ENCODE measurements at places on chromosomes 2 and 18.

DNA sequence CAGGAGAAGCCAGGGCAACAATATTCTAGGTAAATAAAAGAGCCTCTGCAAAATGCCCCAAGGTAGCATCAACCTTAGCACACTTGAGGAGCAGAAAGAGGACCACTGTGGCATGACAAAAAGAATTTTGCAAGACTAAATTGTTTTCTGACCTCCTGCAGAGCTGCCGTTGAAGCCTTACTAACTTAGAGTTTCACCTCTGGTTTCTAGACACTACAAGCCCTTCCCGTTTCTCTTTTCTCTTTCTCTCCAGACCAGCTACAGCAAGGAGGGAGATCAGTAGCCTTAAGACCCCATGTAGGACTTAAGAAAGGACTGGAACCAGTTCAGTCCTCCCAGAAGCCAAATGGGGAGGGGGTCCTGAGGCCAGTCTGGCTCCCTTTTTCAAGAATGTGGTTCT is 73.3 kb upstream of the SP3 start:
- no peak for DNase-seq

DNA sequence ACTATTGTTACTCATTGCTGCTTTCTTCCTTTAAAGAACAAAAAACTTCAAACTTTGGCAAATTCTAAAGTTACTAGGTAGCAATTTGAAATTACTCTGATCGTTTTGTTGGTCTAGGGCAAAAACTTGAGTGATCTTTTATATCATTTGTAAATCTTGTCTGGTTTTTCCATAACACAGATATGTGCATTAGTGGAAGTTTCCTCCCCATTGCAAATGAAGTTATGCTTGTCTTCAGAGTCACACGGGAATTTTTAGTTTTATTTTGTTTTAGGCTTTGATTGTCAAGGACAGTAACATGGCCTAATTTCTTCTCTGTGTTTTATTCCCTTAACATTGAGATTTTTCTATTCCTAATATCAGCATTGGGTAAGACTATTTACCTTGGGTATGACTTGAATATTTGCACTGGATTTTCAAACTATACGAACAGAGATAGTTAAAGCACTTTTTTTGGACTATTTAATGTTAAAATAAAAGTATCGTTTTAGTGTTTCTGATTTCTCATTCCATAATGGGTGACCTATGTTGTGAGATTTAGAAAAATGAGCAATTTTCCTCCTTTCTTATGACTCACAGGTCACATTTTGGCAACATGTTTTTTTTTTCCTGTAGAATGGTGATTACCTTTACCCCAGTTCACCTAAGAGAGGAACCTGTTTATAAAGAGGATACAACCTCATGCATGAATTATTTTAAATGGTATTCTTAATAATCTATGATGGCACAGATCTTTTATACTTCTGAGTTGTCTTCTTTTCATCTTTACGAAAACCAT is 65.0 kb downstream of the BABAM2 start:
- DNase-seq = no peak

DNA sequence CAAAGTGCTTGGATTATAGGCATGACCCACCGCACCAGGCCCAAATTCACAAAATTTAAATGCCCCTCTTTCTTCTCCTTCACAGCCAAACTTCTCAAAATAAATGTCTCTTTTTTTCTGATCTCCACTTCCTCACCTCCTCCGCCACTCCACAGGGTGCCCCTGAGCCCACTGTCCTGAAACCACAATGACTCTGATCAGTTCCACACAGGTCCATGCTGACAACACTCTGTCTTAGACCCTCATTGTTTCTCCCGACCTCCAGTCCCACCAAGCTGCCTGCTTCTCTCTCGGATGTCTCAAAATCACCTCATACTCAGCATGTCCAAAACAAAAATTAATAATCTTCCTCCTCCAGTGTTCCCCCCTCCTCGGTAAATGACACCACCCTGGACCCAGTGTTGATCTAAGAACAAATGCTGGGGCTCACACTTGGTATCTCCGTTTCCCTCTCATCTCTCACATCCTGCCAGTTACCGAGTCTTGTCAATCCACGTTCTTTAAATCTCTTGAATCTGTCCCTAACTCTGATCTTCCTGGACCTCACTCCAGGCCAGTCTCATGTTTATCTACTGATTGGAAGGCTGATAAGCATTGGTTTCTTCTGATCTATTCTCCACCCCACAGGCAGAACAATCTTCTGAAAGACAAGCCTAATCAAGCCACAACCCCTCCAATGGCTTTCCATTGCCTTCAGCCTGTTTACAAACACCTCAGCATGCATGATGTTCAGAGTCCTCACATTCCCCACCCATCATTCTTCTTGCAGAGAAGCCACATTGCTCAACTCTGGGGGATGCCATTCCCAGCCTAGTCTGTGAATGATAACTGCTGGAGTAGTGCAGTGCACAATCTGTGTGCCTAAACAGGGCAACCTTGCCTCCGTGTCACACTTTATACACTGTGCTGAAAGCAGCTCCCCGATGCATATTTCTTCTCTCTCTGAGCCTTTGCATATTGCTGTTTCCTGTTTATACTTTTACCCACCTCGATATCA is 12.4 kb upstream of the ANKRD44 start:
- DNase-seq = no peak

DNA sequence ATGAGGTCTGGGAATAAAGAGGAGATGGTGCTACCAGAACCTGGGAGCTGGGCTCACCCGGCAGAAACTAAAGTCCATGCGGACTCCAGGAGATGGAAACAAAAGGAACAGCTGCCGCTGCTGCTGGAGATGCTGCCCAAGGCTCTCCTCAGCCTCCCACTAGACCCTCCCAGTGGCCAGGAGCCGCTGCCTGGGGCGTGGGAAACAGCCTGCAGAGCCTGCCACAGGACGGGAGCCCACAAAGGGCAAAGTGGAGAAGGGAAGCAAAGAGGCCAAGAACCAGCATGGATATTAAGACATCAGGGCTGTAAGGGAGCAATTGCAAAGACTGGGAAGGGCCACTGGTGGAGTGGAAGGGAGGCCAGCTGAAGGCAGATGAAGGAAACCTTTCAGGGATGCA is 179.6 kb downstream of the NCK2 start:
- DNase-seq = no peak

DNA sequence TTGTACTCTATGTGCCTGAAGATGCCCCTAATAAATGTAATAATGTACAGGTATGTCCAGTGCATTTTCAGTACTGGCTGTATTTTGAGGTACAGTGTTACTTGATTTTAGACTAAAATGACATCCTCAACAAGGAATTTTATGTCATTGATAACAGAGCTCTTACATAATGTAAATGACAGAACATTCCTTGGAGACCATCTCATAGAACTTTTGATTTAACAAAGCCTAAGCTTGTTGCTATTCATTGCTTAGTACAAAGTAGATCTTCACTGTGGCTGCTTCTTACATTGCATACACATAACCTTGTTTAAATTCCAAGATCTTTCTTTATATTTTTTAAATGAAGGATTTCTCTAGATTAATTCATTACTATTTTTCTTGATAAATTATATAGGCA is 24.1 kb downstream of the DYNC1I2 start:
- no peak for DNase-seq

DNA sequence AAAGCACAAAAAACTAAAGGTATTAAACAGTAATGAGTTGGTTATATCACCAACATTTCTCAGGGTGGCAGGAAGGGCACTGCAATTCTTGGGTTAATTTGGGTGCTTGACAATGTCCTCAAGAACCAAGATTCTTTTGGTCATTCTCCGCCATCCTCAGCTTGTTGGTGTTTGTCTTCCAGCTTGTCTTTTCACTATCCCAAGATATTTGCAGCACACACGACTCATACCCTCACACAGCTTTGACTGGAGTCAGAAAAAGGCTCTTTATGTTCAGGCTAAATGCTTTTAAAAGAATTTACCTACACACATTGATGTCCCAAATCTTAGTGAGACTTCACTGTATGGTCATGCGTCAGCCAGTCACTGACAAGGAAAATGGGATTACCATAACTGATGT is 12.5 kb downstream of the GREB1L start:
- DNase-seq = no peak

- DNase-seq = no peak
These were observed 137.4 kb downstream of the AFF3 start for GRCh38 chr2:100004959-100005387.

DNA sequence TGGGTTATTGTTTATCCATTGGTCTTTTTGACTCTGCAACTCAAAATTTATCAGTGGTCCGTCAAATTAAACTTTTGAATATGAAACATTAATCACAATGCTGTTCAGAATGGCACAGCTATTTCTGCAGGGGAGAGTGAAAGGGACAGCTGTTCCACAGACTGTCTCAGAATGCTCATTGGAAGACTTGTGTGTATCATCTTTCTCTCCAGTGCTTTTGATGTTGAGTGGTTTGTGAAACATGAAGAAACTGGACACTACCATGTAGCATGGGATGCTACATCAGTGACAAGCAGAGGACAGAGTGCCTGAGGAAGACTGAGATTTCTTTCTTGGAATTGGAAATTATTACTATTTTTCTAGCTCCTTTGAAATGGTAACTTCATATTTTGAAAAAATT is 115.7 kb downstream of the PLCL1 start:
- no peak for DNase-seq

DNA sequence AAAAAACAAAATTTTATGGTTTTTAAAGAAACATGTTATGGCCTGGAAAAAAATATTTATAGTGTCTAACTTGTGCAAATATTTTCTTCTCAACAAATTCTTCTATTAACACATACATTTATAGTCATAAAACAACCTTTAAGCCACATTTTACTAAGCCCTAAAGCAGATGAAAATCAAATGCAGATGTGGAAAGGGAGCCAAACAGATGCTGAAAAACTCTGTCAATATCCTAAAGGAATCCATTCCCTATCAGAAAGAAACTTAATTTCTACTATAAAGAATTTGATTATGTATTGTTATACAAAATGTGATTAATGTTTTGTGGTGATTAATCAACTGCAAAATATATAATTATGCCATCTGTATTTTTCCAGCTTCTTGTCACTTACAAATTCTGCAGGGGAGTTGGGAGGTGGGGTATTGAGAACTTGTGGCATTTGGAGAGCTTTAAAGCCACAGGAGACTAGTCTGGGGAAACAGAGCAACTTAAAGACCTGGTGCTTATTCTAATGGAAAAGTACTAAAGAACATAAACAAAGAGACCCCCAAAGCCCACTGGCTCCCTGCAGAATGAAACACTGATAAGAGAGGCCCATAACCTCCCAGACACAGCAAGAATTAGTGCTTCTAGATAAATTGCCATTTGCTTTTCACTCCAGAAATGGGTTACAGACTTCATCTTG is 1721.0 kb upstream of the PIK3C3 start:
- no peak for DNase-seq

GRCh38 chr2:223915071-223915470 is 30.1 kb downstream of the WDFY1 start:
- no peak for DNase-seq

GRCh38 chr2:10617241-10617640 is 72.5 kb downstream of the NOL10 start:
- DNase-seq = no peak

DNA sequence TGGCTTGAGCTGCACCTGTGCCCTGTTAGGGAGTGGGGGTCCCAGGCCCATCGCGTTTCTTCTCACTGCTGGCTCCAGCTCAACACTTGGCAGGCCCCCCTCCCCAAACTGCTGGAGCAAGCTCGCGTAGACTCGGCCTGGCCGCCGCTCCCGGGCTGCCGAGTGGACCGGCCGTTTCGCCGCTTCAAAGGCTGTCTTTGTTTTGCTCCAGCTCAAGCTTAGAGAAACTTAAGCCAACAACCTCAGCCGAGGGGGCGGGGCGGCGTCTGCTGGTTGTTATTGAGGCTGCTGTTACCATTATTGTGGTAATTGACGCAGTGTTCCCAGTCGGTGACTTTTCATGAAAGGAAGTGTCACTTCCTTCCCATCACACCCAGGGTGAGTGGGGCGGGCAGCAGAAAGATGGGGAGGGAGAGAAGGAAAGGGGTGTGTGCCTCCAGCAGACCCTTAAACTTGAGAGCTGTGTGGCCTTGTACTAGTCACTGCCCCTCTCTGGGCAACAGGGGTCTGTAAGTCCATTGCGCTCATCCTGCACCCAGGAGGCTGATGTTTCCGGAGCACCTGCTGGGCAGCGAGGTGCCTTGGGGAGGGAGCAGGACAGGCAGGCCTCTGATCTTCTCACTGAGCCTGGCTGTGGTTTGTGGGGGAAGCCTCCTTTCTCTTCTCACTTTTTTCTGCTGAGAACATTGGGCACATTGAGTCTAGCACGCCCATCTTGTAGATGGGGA is 2.1 kb downstream of the ARID5A start:
- peak; percentile 74 for DNase-seq

DNA sequence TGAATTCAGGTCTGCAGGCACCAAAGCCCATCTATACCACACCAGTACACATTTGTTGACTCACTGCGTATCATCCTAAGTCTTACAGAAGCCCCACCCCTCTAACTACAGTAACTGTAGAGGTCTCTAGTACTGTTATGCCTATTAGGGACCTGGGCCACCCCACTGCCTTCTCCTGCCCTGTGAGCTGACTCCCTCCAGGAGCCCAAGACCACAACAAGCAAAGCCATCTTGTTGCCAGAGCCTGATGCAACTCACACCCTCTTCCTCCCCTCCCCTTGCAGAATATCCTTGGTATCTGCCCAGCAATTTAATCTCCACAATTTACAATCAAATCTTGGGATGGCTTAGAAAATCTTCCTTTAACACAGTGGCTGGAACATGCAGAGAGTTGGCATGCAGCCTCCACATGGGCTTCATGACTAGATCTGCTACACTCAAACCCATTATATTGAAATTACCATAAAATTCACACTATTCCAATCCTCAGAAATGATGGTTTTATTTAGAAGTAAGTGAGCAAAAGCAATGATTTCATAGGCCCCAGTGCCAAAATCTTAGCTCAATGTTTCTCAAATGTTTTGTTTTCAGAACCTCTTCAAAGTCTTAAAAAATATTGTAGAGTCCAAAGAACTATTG is 17.7 kb upstream of the CYP1B1 start:
- no peak for DNase-seq

DNA sequence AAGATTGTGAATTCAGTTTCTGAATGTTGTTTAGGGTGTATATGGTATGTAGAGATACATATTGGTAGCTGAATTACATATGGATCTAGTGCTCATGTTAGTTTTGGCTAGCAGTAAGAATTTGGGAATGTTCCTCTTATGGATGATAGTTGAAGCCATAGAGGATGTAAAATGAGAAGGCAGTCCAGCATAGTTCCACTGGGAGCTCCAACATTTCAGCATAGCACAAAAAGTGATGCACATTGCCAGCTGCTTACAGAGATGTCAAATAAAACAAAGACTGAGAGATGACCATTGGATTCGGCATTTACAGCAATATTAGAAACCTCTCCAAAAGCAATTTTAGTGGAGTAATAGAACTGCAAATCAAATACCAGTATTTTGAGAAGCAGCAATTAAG is 77.4 kb downstream of the EML4 start:
- DNase-seq = no peak

GRCh38 chr2:46943881-46944798 is 28.5 kb upstream of the MCFD2 start:
- DNase-seq = no peak

Measured in WERI-Rb-1 (cell line).